ENCODE measurements at places on chromosomes 7 and 10.

DNA sequence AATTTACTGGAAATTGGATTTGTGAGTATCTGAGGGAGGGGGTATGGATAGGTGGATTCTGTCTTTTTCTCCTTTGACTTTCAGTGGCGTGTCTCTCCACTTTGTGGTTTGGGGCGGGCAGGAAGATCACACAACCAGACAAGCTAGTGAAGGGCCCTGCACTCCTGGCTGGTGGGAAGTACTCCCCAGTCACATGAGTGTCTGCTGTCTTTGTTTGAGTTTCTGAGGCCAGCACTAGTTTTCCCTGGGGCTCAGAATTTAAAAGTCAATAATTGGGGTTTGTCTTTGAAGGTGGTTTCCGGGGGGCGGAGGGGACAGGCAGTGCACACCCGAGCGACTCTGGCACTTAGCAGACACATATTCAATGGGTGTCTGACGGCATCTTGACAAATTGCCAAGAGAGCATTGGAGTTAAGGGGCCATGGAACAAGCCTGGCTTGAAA, 120.1 kb downstream of the WDFY4 start:
- DNase-seq, result no peak

DNA sequence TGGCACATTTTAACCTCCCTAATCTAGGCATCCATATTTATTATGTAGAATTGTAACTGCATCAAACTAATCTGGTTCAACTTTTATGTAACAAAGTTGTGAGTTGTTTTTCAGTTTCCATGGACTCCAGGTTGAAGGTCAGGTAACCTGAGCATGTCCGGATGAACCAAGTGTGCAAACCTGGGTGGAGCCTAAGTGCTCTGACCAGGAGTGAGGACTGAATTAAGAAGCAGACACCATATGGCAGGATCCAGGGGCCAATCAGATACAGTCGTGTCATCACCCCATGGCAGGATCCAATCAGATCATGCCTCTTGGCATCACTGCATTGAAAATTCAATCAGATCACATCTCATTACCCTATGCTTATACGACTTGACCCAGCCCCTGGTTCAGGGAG, 41.2 kb upstream of the PHYHIPL start:
- DNase-seq, result no peak

DNA sequence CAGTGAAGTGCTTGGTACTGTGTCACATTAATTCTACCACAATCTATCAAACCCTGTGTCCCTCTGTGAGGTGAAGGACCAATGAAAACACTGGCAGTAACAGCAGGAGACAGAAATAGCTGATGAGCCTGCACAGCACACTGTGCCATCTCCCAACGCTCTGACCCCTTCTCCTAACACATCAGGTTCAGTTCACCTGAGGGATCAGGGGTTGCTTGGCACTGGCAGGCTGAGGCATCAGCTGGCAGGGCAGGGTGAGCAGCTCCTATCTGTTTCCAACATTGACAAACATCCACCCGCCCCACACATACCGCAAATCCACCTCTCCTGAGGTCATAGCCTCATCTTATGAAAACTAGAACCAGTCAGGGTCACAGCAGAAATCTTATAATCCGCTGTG, 120.9 kb downstream of the ICA1 start:
- DNase-seq, result no peak

DNA sequence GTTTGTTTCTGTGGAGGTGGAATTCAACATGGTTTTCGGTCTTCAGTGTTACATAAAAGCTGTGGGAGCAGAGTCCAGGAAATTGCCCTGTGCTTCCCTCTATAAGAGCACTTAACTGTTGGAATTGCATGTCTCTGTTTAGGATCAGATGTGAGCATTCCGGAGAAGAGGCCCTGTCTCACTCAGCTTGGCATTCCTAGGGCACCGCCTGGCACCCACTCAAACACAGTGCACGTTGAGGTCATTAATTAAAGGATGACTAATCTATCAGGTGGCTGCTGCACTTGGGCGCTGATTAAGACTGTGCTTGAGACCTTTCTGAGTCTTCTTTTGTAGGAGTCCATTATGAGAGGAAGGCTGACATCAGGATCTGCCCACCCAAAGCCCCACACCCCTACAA, 82.8 kb upstream of the VIPR2 start:
- DNase-seq, result no peak

- no peak for DNase-seq
Observed at GRCh38 chr7:87213811-87214210, 5.7 kb downstream of the TMEM243 start.

DNA sequence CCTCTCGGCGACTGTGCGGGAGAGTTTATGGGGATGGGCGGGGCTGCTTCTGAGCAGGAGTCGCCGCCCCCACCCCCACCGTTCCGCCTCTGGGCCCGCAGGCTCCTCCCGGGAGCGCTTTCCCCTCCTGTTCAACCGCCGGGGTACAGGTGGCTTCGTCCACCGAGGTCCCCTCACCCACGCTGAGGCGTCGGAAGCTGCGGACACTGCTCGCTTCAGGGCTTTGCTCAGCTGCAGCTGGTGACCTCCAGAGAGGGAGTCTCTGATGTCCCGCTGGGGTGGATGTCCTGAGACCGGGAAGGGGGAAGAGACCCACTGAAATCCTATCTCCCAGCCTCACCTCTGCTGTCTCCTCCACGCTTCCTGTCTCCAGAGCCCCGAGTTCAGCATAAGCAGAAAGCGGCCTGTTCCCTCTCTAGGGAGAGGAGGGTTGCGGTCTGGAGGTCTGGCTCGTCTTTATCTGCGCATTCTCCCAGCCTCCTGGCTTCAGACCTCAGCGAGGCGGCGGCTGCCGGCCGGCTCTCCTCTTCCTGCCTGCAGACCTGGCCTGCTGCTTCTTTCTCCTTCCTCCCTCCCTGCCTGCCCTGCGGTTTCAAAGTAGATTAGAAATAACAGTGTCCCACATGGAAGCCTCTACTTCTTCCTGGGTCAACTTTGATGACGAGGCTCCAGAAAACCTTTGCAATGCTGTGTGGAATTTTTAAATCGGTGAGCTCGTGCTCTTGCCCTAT, 1.8 kb downstream of the CYP2E1 start:
- no peak for DNase-seq

DNA sequence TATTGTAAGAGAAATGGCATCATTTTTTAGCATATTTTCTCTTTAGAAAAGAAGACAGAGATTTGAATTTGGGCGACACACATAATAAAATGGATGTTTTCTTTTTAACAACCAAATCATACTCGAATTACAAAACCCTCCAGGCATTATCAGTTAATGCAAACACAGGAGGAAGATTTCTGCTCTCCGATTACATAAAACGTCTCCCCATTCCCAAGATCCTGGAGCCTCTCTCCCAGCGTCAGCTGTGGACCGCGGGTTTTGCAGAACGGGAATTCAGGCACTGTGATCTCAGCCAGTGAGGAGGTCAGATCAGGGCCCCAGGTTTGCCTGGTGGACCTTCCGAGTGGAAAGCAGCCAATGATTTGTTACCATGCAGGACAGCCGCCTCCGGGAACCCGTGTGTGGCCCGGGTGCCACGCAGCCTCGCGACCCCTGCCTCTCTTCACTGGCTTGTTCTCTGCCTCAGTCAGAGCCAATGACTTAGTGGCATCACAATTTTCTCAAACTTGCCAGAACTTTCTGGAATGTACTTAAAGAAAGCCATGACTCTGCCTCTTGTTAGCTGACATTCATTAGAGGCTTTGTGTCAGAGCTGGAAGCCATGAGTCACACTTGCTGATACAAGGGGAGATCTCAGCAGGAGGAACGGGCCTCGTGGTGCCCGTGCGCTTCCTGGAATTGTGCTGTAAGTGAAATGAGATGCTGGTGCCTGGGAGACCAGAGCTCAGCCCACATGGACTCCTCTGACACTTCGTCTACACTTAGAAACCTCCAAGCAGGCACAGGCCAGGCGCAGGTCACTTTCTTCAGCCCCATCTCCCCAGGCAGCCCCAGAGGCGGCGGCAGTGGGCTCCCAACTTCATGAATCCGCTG, 246.1 kb downstream of the KLF6 start:
- DNase-seq, result no peak

- DNase-seq, result no peak
Observed at GRCh38 chr10:75295868-75296441, 60.2 kb upstream of the COMTD1 start.

- no peak for DNase-seq
Observed at GRCh38 chr7:109696723-109697122, 1127.0 kb downstream of the DNAJB9 start.

GRCh38 chr10:21379143-21379542, 146.3 kb downstream of the SKIDA1 start:
- no peak for DNase-seq

Measured in colonic mucosa (tissue), 4 donors.